Hepatic stellate cell (primary cell): ENCODE measurements at places on chromosomes 11 and 22.

DNA sequence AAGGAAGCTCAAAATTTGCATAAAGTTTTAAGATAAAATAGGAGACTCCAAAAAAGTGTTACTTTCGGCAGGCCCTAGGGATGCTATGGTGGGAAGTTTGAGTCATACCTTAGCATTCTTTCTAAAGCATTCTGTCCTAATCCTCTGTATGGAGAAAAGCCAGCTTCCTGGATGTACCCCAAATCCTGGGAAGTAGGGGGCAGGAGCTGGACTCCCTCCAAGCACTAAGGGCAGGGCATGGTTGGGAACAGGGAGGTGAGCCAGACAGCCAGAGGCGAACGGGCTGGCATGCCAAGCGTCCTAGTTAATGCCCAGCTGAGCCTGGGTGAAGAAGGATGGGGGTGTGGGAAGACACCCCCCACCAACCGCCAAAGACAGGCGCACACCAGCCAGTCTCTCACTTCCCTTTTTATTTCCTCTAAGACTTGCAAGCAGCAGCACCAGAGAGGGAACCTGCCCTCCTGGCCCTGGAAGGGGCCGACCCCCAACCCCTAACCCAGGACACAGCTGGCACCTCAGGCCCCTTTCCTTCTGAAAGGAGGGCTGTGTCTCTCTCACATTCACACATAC is 23.9 kb downstream of the RTN4RL2 start:
- DNase-seq = no peak

- no peak for DNase-seq
Measured at GRCh38 chr11:11069841-11070835, 212.3 kb upstream of the ZBED5 start.

DNA sequence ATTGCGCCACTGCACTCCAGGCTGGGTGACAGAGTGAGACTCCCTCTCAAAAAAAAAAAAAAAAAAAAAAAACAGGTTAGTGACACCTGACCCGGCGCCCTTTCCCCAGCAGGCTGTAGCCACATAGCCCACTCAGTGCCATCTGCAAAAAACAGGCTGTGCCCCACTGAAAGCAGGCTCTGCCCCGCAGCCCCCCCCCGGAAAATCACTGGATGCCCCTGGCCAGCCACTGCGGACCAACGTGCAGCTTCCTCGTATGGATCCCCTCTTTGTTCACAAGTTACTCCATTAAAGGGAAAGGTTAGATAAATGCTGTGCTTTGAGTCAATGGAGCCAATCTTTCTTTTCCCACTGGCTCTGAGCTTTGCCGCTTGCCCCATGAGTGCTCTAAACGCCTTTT is 660.3 kb downstream of the TBC1D22A start:
- DNase-seq = no peak

DNA sequence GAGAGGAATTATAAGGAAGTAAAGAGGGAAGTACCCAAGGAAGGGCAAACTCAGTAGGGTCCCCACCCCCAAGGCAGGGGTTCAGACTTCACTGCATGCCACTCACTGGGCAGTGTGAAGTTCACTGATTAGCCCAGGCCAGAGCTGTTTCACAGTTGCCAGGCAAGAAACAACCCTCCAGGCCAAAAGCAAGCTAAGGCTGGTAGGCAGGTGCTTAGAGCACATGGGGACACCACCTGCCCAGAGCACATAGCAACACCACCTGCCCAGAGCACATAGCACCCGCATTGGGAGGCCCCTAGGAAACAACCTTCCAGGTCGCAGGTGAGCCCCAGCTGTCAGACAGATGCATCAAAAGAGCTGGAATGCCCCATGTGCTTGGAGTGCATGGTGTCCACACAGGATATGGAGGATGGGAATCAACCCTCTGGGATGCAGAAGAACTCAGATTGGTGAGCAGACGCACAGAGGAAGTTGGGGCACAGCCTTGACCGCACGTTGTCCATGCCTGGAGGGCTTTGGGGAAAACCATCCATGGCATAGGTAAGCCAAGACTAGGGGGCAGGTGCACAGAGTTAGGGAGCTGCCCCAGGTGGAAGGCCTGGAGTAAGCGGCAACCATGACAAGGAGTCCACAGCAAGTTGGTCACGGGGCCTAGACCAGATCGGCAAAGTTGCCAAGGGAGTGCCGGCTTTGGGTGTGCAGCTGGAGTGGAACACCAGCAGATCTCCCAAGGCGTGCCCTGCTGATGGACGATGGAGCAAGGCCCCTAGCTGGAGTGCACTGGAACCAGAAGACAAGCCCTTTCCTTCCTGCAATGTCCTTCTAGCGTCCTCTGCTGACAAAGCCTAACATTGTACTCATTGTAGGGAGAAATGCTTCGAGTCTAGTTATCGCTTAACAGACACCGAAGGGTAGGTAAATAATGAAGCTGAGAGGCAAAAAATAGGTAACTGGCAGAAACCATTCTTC is 7.8 kb upstream of the TMEM216 start:
- DNase-seq = no peak

DNA sequence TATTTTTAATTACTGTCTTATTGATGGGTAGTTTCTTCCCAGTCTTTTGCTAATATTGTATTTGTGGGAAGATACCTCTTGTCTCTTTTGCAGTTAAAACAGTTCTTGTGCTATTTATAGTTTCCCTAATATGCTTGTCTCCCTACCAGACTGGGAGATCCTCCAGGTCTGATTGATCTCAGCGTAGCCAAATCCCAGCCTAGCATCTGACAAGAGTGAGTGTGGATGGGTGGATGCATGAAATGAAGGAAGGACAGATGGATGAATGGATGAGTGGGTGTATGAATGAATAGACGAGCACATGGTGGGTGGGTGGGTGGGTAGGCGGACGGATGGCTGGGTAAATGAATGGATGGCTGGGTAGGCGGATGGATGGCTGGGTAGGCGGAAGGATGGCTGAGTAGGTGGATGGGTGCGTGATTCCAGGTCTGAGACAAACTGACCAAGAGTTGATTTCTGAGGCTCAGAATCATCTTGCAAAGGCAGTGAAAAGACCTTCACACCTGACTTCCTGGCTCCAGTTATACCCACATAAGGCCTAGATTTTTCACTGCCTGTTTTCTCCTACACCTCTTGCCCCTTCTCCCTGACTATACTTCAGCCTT is 11.4 kb downstream of the DNAJB13 start:
- no peak for DNase-seq

DNA sequence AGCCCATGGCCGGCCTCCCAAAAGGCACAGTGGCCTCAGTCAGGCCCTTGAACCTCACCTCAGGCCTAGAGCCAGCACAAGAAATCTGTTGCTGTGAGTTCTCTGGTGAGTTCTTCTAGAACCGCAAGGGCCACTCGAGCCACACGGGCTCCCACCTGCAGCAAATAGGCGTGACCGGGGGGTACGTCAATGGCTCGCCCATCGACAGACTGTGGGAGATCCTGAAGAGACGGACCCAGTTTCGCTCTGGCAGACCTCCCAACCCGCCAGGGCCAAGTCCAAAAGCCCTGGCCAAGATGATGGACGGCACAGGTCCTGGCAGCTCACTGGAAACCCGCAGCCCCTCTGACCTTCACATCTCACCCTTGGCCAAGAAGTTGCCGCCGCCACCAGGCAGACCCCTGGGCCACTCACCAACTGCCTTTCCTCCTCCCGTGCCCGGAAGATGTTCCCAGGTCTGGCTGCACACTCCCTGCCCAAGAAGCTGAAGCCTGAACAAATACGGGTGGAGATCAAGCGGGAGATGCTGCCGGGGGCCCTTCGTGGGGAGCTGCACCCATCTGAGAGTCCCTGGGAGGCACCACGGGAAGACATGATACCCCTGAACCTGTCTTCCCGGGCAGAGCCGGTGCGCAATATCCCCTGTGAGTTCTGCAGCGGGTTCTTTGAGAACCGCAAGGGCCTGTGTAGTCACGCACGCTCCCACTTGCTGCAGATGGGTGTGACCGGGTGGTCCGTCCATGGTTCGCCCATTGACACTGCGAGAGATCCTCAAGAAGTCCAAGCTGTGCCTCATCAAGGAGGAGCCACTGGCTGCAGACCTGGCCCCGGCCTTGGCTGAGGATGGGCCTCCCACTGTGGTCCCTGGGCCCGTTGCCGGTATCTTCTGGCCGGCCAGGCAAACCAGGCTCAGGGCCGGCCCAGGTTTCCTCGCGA is 544.2 kb upstream of the CCDC179 start:
- DNase-seq = no peak

DNA sequence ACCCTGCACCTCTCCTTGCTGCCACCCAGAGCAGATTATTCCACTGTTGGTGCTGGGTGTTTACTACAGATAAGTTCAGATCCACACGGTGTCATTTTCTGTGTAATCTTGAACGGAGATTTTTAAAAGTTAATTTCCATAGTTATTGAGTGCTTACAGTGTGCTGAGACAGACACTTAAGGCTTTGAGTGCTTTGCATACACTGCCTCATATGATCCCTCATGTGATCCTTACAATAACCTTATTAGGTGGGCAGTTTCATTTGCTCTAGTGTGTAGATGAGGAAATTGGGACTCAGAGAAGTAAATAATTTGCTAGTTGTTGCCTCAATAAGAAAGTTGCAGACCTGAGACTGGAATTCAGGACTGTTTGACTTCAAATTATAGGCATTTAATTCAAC is 32.3 kb upstream of the ME3 start:
- no peak for DNase-seq

DNA sequence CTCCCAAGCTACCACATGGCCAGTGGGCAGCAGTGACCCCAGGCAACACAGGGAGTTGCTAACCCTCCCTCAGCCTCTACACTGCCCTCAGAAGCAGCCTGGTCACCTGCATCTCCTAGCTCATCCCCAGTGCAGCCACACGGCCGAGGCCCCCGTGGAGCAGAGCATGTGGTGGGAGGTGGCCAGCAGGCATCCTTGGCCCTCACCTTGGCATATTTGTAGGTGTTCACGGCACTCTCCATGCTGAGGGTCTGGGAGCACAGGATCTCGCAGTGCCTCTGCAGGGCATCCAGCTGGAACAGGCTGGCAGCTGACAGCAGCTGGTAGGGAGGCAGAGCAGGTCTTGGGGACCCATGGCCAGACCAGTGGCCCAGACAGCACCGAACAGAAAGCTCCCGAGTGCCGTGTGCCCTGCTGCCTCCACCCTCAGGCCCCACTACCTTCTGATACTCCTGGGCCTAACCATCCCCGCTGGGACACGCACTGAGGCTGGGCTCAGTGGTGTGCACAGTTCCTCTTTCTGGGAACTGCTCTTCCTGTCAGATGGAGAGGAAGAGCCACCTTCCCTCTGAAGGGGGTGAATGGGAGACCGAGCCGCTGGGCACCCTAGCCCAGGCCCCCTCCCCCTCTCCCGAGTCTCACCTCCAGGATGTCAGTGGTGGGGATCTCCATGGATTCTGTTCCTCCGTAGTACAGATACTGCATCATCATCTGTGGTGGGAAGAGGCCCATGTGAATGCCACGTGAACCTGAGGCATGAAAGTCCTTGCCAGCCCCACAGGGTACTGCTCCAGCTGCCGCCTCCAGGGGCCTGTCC is 48.8 kb downstream of the NAT10 start:
- DNase-seq = no peak

DNA sequence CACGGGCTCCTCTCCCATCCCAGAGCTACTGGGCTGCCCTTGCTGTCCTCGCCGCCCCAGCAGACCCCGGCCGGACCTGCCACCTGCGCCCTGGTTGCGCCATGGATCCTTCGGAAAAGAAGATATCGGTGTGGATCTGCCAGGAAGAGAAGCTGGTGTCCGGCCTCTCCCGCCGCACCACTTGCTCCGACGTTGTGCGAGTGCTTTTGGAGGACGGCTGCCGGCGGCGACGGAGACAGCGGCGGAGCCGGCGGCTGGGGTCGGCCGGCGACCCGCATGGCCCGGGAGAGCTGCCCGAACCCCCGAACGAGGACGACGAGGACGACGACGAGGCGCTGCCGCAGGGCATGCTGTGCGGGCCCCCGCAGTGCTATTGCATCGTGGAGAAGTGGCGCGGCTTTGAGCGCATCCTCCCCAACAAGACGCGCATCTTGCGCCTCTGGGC is 382 bp downstream of the RASSF10 start:
- DNase-seq = no peak

- DNase-seq = no peak
Measured at GRCh38 chr11:11850668-11851067, 8.9 kb downstream of the USP47 start.

DNA sequence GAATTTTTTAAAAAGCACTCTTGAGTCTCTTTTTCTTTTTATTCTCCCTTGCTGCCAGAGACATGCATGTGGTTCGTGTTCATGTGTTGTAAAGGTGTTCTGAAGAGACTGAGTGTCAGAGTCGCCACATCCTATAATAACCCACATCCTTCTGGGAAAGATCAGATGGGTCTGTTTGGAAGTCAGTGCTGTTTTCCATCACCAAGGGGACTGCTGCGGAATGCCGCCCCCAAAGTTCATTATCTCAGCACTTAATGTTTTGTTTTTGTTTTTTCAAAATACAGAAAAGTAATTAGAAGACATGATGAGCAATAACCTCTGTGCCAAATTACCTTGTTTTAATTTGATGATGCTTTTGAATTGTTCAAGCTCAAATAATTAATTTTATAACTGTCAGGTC is 56.9 kb upstream of the EIF3M start:
- DNase-seq = no peak

- DNase-seq = no peak
Measured at GRCh38 chr11:42417691-42418090, 894.1 kb upstream of the API5 start.

- no peak for DNase-seq
Measured at GRCh38 chr11:10667521-10667885, 26.1 kb downstream of the IRAG1 start.

GRCh38 chr11:57626895-57627294 is 22.8 kb downstream of the YPEL4 start:
- no peak for DNase-seq

DNA sequence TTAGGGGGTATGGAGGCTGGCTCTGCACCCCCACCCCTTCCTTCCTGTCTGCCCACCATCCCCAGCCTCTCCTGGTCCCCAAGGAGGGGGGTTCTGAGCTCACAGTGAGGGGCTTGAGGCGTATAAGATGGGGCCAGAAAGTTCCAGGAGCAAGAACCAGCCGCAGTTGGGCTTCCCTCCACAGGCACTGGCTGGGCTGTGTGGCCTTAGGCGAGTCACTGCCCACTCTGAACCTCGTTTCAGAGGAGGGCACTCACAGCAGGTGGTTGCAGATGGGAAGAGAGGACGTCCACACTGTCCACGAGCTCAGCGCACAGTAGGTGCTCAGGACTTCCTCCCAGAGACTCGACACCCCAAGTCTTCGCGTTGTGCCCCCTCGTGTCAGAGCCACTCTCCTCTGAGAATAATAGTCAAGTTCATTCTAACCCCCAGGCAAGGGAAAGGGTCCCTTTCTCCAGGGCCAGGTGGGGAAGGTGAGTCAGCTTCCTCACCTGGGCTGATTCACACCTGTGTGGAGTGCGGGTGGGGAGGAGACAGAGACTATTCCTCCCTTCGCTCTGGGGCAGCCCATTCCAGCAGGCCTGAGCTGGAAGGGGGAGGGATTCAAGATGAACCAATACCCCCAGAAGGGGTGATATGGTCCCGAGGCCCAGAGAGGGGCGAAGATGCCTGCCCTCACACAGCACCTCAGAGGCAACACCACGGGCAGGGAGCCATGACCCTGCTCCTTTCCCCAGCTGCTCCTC is 29.3 kb downstream of the RPL3 start:
- DNase-seq = no peak
